ENCODE measurements at places on chromosomes 2 and 18.

GRCh38 chr18:10923551-10924070, 225.8 kb downstream of the PIEZO2 start:
- no peak for DNase-seq

DNA sequence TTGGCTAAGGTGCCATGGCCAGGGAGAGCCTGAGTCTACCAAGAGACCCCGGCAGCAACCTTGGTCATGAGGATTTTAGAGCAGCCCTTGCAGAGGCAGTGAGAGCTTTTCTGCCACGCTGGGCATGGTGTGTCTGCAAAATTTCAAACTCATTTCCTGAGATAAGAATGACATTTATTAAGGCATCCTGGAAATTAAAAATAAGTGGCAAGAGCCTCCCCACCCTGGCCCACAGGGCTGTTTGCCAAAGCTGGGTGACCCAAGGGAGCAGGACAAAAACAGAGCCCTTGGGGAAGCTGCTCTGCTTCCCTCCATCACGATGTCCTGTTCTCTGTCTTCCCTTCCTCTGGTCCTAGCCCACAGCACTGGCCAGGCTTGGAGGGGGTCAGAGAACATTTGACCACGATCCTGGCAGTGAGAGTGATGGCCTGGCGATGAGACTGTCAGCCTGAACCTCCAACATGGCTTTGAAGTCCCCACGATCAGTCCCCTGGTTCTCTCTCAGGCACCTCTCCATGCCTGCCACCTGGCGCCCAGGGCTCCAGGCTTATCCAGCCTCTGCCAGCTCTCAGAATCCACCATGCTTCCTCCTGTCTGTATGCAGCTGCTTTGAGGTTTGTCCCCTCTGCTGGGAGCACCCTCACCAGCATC, 68.9 kb upstream of the RMDN2 start:
- DNase-seq: no peak

- DNase-seq: no peak
Measured at GRCh38 chr2:6008186-6008585, 316.0 kb downstream of the SOX11 start.

GRCh38 chr2:161238560-161239325, 69.5 kb upstream of the PSMD14 start:
- peak; percentile 52 for DNase-seq

DNA sequence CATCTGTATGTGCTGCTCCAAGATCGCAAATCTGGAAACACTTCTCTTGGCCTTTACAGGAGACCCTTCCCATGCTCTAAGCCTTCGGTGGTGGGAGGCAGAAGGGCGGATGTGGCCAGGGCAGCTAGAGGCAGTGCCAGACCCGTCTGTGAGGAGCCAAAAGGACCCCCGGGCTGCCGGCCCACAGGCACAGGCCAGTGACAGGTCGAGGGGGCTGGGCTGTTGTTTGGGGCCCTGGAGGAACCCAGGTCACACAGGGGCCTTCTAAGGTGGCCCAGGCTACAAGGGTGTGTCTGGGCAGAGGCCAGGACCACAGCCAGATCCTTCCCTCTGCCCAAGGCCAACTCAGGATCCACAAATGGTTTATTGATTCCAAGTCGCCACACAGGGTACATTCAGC, 49.4 kb downstream of the SLC66A2 start:
- no peak for DNase-seq

DNA sequence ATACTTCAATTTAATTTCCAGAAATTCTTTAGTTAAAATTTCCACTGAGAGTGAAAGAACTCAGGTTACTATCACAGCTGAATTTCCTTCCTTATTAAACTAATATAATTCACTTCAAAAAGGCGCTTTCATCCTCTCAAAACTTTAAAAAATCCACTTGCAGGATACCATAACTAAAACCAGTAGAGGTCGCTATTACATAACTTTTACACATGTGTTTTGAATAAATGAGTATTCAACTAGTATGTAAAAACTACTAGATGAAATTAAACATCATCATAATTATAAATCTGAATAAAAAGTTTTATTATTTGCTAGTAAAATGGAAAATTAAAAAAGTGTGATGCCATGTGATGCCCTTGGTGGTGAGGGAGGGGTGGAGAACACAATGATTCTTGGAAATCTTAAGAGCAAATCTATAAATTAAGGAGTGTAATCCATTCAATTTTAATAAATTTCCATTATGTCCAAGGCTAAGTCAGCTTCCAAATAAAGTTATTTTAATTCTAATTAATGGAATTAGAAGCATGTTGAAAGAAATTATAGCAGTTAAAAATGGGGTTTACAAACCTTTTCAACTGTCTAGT, 61.4 kb downstream of the SOS1 start:
- peak; percentile 77 for DNase-seq
